Fibroblast of villous mesenchyme (primary cell): ENCODE measurements at places on chromosomes 2 and 18.

GRCh38 chr18:9070212-9070611 lies 32.3 kb upstream of the NDUFV2 start:
- no peak for DNase-seq

- no peak for DNase-seq
Observed at GRCh38 chr2:184780384-184780783, 182.1 kb downstream of the ZNF804A start.

GRCh38 chr2:225512876-225513540 lies 113.5 kb downstream of the NYAP2 start:
- peak; percentile 73 for DNase-seq

- no peak for DNase-seq
Observed at GRCh38 chr18:43115076-43115921, at the start of gene RIT2. Gene RIT2 (minus strand): TSS chr18:43115685.

DNA sequence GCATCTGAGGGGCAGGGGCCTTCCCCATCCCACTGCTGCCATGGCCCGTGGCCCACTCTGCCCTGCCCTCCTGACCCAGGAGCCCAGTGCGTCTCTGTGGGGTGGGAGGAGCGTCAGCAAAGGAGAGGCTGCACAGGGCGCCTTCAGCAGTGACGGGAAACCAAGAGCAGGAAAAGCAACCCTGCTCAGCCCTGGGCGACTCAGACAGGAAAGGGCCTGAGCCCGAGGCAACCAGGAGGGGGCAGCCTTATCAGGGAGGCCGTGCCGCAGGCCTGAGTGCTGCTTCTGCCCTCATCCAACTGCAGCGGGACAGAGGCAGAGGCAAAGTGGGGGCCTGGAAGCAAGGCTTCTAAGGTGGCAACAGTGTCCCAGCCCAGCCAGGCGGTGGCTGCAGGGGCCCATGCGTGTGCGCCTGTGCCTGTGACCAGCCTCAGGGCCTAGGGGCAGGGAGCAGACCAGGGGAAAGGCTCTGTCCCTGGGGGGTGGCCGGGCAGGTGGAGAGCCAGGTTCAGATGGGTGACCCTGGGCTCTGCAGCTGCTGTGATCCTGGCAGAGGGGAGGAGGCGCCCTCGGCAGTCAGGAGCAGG lies 23.3 kb upstream of the ALPI start:
- no peak for DNase-seq

DNA sequence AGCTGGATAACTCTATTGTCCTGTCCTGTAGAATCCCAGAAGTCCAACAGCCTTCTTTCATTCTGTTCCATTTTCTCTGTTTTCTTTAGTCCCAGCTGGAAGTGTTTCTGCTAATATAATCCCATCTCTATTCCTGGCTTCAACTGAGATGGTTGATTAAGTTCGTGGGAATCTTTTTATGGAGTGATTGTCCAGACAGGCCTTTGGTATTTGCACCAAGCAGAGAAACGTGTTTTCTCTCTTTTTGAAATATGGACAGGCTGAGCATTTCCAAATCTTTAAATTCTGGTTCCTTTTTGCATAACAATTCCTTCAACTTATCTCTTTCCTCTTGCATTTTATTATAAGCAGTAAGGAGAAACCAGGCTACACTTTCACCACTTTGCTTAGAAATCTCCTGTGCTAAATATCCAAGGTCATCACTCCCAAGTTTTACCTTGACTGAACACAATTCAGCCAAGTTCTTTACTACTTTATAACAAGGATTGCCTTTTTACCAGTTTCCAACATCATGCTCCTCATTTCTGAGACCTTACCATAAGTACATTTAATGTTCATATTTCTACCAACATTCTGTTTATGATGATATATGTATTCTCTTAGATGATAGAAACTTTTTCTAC lies 108.8 kb downstream of the ZFP36L2 start:
- DNase-seq: no peak

DNA sequence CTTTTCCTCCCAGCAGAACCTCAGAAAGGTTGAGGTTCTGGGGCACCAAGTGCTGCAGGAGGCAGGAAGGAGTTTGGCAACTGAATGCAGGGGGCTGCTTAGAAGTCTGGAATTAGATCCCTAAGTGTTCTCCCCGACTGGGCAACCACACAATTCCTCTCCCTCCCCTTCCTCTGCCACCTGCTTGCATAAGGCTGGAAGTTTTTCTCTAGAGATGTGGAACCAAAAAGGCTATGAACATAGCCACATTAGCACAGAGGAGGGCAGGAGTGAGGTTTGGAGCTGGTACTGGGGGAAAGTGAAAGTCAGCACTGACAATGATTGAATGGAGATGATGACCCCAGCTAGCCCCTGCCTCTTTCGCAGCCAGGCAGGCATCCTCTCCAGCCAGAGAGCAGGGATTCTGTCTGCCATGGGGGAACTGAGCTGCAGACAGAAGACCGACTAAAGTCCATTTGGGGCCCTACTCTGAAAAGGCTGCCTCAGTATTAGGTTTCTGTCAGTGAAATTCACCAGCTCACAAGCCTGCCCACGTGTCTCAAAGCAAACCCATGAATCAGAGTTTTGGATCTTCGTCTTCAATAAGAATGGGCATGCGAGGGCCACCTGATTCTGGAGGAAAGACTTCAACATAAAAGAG lies 87.9 kb upstream of the ITGA6 start:
- DNase-seq: no peak

DNA sequence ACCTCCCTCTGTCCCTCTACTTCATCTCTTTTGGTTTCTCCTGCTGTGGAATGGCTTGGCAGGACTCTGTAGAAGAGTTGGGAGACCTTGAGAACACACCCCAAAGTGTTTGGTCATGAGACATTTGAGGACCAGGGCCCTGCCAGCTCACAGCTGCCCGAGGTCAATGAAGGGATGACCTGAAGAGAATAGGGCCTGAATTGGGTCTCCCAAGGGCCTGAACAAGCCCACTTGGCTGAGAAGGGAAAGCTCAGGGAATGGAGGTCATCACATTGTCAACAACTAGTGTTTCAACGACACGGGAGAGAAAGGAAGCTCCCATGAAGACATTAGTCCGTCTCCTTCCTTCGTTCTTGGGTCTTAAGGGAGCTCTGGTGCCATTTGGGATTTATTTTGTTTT lies 52.8 kb downstream of the TTC32 start:
- DNase-seq: no peak

GRCh38 chr2:225120186-225120585 lies 77.9 kb upstream of the DOCK10 start:
- no peak for DNase-seq

DNA sequence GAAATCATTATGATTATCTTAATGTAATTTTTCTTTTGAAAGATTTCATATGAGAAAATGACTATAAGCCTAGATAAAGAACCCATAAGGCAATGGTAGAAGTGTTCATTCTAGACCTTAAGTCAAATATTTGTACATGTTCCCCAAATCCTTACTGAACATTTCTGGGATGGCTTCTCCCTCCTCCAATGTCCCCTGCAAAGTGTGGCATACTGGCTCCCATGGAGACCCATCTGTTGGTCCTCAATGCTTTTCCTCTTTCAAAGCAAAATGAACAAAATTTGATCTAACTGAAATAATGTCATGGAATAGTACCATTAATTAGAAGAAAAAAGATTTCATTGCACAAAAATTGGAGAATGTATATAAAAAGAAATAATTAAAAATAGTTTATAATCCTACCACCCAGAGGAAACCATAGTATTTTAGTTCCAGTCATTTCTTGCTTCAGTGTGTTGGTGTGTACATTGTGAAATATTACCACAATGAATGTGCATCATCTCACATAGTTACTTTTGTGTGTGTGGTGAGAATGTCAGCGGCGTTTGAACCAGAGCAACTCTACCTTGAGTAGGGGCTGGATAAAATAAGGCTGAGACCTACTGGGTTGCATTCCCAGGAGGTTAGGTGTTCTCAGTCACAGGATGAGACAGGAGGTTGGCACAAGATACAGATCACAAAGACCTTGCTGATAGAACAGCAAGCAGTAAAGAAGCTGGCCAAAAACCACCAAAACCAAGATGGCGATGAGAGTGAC lies 181.3 kb downstream of the UXS1 start:
- no peak for DNase-seq

GRCh38 chr2:229226382-229226781 lies 44.7 kb downstream of the PID1 start:
- DNase-seq: no peak

DNA sequence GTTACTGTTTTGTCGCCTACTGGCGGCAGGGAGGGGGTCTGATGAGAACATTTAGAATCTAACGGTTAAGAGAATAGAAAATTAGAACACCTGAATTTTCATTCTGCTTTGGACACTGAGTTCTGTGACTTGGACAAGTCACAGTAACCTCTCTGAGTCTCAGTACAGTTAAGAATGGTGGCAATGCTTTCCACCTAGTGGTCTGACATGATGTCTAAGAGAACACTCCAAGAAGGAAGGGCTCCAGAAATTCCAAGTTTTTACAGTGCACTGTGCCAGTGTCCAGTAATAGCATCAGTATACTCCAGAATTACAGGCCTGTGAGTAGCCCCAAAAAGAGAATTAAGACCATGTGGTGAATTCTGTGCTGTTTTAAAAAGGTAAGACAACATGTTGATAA lies 174.1 kb upstream of the ZFP36L2 start:
- no peak for DNase-seq

DNA sequence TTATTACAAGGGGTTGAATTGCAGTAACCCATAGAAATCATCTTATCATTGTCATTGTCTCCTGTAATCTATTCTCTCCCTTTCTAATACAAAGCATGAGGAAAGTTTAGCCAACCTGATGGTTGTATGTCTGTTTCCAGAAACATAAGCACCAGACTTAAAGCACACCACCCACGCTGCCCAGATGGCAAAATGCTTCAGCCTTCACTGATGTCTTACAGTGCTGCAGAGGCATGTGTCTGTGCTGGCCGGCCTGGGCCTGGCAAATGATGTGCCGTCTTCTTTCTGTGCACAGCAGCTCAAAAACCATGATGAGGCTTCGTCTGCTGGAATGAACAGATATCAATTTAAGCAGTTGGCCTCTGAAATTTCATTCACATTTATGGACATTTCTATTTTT lies 443.0 kb upstream of the RGPD4 start:
- DNase-seq: no peak

DNA sequence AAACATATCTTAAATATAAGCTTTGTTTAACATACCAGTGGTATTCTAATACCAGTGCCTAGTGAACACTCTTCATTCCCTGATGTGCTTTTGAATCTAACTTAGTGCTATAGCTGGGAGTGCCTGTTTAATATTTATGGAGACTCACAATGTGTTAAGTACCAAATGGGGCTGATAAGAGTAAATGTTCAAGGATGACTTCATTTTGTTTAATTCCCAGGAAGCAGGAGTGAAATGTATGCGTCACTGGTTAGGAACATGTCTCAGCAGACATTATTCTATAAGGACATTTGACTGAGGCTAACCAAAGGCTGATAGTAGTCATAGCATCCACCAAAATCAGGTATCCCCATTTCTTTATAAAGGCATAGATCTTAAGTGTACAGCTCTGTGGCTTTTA lies 31.7 kb upstream of the LINC00305 start:
- DNase-seq: no peak

GRCh38 chr2:157894694-157895435 lies 18.7 kb upstream of the ACVR1 start:
- peak; percentile 90 for DNase-seq

DNA sequence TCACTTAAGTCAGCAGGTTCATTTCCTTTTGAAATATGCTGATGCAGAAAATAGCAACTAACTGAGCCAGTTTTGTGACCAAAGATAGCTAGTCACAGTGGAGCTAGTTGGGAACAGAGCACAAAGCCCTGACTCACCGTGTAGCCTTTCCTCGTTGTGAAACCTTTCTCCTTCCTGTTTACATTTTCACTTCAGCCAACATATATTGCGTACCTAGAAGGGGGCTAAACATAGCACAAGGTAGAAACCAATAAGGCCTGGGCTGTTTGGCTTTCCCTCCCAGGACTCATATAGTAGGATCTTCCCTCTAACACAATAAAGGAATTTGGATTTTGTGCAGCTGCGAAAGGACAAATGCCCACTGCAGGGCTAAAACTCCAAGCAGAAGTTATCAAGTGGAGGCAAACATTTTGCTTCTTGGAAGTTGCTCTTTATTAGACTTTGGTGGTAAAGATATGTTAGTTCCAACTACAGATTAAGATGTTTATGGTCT lies 24.5 kb upstream of the LPIN2 start:
- DNase-seq: peak; percentile 90

- no peak for DNase-seq
Observed at GRCh38 chr2:219631904-219632759, 4.7 kb downstream of the SLC4A3 start.

DNA sequence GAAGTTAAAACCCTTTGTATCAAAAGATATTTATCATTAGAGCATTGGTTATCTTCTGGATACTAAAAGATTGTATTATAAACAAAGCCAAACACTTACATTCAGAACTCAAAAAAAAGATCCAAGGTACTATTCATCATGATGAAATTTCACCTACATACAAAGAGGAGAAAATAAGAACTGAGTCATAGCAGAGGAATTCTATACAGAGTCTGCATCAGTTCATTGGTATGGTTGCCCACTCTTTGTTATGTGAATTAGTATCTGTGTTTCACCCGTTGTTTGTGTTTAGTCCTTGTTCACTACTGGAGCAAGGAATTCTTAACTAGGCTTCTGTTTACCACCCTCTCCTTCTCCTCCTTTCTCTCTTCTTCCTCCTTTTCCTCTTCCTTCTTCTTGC lies 157.9 kb downstream of the LNPK start:
- peak; percentile 16 for DNase-seq

GRCh38 chr2:144477281-144477956 lies 42.5 kb downstream of the ZEB2 start:
- peak; percentile 76 for DNase-seq

DNA sequence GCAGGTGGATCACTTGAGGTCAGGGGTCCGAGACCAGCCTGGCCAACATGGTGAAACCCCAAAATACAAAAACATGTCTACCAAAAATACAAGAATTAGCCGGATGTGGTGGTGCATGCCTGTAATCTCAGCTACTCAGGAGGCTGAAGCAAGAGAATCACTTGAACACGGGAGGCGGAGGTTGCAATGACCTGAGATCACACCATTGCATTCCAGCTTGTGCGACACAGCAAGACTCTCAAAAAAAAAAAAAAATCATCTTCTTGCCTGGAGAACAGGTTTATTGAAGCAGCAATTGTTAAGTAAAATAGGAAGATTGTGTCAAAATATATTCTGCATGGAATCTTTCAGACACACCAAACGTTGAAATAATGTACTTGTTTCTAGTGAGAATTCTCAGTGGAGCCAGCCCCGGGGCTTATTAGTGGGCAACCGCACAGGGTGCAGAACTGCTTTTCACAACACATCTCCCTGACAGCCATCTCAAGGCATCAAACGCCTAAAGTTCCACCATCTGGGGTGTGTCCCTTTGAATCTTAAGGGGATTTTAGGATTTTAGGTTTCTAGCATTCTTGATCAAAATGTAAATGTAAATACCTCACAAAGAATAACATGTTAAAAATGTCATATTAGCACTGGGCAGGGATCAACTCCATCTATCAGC lies 28.6 kb upstream of the PPP4R1 start:
- peak; percentile 30 for DNase-seq

DNA sequence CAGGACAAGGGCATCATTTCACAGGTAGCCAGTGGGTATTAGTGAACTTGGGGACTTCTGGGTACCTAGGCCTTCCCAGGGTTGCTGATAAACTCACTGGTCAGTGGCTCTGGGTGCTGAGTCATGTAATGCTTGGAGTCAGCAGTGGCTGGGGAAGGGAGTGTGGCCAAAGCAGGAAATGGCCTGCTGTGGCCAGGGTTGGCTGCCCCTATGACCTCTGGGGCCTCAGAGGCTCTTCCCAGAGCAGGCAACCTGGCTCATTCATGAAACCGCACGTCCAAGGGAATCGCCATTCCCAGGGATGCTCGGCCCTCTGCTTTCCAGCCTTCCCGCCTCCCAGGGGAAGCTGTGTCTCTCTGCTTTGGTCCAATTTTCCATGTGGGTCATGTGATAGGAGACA lies 294.9 kb downstream of the DYSF start:
- DNase-seq: peak; percentile 58

- no peak for DNase-seq
Observed at GRCh38 chr18:61127714-61128467, 205.3 kb upstream of the CDH20 start.
